ENCODE measurements at places on chromosomes 3 and 15.

GRCh38 chr3:178480274-178480673 is 56.0 kb upstream of the KCNMB2 start:
- no peak for DNase-seq

DNA sequence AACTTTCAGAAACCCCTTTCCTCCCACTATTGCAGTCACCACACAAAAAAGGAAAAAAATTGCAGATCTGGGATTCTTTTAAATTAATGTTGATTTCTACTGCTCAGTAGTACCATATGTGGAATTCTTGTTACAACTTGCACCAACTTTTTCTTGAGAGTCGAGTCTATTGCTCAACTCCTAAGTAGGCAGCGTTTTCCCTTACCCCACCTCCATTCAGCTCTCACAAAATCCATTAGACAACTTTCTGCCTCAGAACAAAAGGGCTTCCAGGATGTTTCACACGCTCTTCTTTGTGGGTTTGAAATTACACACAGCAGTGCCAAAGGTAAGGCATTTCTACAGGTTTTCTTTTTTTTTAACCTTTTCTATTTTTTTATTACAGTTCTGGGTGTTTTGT is 179.5 kb downstream of the ANXA2 start:
- DNase-seq: no peak

DNA sequence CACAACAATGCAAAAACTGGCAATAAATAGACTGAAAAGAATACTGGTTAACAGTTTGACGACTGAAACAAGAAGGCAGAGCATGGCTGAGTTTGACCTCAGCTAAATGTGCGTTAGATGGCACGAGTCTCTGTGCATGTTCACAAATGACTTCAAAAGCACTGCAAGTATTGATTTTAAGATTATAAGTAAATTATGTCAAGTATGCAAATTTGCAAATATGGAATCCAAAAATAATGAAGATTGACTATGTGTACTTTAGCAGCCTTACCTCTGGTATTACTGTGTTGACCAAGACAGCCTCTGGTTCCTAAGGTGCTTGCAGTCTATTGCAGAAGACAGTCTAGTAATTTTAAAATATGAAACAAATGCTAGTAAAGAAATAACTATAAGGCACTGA is 2.6 kb upstream of the EIF5A2 start:
- DNase-seq: no peak

DNA sequence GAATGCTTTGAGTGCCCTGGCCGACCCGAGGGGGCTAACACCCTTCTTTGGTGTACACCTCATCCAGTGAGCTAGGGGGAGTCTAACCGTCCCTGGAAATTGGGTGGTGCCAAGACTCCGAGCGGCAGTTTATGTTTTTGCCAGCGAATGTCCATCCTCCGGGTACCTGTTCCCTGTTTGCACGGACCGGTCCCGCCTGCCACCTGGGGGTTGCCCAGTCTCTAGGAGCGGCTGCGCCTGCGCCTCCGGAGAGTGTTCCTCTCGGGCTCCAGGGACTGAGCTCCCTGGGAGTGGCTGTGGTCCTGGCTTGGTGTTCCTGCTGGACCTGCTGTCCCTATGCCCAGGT is 913 bp upstream of the WNT7A start:
- DNase-seq: no peak

GRCh38 chr3:45607790-45608189 is 13.2 kb downstream of the LIMD1 start:
- DNase-seq: no peak

Data from stimulated activated CD4-positive, alpha-beta T cell treated with anti-CD3 and anti-CD28 coated beads, Interleukin-4, amount 100 ng/mL, for 4 hours (primary cell).